ENCODE measurements at places on chromosomes 12 and 14.
A peak's percentile ranks its signal among the peaks of the same experiment; 100 is the strongest.

GRCh38 chr12:66453120-66453519 is 150.8 kb downstream of the HELB start:
- DNase-seq: no peak

GRCh38 chr14:39318574-39318973 is 84.9 kb downstream of the MIA2 start:
- DNase-seq: no peak

DNA sequence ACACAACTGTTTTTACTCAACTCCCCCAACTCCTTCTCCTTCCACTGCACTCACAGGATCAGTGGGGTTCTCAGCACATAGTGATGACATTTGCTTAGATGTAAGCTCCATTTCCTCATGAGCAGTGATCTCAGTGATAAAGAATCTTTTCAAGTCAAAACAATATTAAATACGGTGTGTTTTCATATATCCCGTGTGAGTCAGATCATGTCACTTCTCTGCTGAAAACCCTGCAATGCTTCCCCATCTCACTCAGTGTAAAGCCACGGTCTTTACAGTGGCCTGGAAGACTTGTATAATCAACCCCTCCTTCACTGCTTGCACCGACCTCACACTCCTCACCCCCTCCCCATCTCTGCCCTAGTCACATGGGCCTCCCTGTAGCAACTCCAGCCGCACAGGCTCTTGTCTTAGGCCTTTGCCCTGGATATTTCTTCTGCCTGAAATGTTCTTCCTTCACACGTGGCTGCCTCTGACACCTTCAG is 149.7 kb upstream of the ARHGAP5 start:
- peak; percentile 23 for DNase-seq

- no peak for DNase-seq
These were observed 46.2 kb upstream of the KCNH5 start for GRCh38 chr14:63091394-63091996.

GRCh38 chr12:112939761-112940381 is 1.6 kb downstream of the OAS3 start:
- peak; percentile 18 for DNase-seq

GRCh38 chr14:99268810-99269707 is 2.9 kb downstream of the BCL11B start:
- DNase-seq: no peak
